ENCODE measurements at places on chromosomes 12 and 14.

GRCh38 chr12:93154096-93154728 lies 223.5 kb upstream of the NUDT4 start:
- DNase-seq = no peak

DNA sequence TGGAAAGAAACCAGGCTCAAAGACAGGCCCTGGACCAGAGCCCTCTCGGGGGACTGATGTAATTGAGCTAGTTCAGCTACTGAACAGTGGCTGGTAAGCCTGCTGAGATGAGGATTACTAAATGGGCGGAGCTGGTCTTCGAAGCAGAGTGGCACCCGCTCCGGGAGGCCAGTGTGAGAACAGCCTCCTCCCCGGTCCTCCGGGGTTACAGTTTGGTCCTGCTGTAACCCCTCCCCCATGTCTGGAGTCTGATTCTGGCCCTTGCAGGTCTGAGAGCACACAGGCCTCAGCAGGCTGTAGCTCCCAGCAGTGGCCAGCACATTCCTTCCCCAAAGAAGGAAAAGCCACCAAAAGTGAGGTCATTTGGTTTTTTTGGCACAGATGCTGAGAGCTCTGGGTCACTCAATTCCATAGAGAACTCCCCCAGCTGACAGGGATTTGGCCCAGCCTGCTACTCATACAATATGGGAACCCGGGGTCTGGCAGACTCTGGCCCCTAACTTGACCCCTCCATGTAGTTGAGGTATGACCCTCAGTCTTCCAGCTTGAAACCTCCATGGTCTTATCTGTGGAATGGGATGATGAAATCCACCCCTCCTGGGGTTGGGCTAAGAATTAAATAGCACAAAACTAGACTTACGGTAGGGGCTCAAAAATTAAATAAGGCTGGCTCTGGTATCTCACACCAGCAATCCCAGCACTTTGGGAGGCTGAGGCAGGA lies 39.0 kb downstream of the ACTN1 start:
- DNase-seq = no peak

DNA sequence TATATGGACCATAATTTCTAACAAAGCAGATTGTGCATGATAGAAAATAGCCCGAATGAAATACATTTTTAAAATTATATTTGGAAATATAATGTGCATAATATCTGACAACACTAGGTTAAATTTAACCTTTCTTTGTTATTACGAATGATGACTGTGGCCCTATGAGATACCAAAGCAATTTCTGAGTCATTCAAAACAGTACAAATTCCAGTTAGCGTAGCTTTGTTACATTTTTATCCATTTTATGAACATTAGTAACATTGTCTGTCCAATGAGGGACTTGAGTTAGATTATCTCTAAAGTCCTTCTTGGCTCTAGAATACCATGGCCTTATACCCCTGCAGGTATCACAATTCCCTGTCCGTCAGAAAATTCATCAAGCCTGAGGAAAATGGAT lies 39.0 kb upstream of the REP15 start:
- DNase-seq = no peak

DNA sequence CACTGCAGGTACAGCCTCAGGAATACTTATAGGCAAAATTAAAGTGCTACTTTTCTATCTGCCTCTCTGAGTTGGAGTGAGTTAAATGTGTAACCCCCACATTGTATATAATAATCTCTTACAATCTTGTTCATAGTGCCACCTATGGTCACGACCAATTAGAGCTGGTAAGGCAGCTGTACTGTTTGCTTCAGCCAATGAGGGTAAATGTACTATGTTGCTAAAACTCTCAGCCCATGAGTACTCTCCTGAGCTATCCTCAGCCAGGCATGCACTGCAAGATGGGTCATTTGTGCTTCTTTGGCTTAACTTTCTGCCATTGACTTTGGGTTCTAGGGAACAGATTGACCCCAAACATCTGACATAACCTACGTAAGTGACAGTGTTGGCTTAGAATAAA lies 15.0 kb upstream of the MDM2 start:
- no peak for DNase-seq

GRCh38 chr12:62917926-62918325 lies 17.0 kb downstream of the PPM1H start:
- DNase-seq = no peak

GRCh38 chr14:78425330-78425729 lies 255.2 kb downstream of the NRXN3 start:
- no peak for DNase-seq

DNA sequence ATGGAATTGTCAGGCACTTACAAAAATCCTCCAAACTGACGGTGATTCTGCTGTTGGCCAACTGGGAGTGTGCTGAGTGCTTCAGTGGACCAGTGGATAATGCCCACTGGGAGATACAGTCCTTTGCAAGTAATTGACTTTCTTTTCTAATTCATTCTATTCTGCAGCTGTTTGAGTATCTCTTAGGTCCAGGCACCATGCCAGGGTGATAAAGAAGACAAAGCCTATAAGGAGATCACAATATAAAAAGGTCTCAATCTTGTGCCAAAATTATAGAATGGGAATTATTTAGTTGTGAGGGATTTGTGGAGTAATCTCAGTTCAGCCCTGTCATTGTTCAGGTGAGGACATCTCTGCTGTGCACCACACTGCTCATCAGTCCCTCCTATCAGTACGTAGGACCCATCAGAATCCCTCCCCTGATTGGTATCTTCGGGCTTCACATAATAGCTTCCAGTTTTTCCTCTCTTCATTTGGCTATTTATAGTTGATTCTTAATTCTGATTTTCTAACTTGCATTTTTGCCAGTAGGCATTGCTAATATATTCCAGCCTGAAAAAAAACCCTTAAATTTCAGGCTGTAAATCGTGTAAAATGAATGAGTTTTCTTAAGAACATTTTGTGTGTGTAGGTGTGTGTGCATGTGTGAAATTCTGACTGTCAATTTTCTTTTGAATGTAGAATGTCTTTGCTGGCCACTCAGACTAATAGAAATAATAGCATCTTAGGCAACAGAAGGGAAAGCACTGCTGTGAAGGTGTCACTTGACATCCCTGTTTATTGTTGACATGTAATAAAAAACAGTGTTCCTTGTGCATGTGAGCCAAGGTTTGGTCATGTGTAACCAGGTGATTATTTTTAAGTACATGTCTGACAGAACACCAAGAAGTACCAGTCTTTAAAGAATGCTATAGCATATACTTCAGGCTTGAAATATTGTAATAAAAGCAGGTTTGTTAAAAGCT lies 457.6 kb upstream of the RGS6 start:
- DNase-seq = no peak

GRCh38 chr12:89183985-89184435 lies 168.3 kb downstream of the DUSP6 start:
- no peak for DNase-seq

GRCh38 chr12:96015672-96016071 lies 19.5 kb upstream of the HAL start:
- no peak for DNase-seq

- no peak for DNase-seq
These were observed 50.7 kb downstream of the DIP2B start for GRCh38 chr12:50555471-50555885.

- DNase-seq = no peak
These were observed 30.2 kb downstream of the CLMN start for GRCh38 chr14:95289323-95290010.

GRCh38 chr14:86777963-86778602 lies 1214.9 kb downstream of the GALC start:
- DNase-seq = no peak

DNA sequence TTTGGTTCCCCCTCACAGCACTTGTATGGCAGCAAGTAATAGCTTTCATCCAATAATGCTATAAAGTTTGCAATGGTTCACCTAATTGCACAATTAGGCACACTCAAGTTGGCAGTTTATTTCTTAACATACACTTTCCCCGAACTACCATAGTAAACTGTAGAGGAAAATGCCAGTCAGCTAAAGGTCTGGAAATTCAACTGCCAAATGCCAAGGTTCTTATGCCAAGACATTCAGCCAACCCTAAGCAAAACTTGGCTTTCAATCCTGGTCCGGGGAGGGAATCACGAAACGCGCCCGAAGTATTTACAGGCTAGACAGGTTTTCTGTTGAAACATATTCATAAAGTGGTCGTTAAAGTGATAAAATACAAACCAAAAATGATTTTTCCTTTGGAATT lies 1512.4 kb upstream of the FLRT2 start:
- no peak for DNase-seq

DNA sequence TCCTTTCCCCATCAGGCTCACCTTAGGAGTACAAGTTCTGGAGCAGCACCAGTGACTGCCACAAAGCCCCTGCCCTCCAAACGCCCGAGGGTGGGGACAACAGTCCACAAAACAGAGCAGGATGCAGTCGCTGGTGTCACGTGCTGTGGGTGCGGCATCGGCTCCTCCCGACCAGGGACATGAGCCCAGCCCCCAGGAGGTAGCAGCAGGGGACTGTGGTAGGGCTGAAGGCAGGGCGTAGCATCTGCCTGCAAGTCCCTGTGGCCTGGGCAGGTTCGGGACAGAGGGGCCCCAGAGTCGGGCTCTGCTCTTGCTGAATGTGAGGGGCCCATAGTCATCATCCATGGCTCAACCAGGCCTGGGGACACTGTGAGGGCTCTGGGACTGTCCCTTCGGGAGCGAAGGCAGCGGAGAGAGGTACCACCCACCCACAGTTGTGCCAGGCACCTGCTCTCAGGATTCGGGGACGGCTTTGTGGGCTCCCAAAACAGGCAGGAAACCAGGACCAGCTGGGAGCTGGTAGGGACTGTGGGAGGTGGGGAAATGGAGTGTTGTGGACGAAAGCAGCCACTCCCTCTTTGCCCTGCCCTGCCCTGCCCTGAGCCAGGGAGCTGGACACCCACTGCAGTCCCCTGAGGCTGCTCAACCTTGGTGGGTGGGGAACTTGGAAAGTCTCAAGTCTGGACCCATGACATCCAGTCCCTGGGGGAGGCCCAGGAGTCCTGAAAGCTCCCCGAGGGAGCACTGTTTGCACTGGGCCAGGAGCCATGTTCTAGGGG lies 30.7 kb downstream of the FBRSL1 start:
- no peak for DNase-seq

GRCh38 chr14:34797747-34798583 lies 77.2 kb downstream of the BAZ1A start:
- DNase-seq = no peak

DNA sequence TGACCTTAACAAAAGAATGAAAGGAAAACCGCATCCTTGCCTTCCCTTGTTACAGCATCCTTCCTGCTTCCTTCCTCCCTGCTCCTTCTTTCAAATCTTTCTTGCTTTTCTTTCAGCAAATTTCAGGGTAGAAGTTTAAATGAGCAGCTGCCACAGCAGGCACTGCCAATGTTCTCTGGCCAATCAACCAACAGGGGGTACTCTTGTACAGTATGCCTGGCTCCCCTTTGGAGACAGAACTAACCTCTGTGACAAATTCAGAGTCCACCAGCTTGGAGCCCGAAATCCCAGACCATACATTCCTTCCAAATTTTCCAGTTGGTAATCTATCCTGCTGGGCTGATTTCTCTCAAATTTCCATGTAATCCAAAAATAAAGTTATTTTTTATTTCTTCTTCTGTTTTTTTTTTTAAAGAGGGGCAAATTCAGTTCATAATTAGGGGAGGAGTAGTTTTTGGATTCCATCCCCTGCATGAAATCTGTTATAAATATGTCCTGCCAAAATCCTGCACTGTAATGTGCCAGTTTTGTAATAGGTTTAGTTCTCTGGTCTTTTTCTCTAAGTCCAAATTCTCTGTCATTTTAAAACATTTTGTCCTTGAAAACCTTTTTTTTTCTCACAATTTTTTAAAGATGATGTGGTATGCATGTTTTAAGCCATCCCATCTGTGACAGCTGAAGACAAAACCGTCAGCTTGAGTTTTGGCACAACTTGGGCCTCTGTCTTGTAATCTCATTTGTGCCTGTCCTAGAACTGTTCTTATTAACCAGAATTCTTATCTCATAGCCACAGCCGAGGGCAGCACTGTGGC lies 610.0 kb upstream of the LMO3 start:
- DNase-seq = no peak

DNA sequence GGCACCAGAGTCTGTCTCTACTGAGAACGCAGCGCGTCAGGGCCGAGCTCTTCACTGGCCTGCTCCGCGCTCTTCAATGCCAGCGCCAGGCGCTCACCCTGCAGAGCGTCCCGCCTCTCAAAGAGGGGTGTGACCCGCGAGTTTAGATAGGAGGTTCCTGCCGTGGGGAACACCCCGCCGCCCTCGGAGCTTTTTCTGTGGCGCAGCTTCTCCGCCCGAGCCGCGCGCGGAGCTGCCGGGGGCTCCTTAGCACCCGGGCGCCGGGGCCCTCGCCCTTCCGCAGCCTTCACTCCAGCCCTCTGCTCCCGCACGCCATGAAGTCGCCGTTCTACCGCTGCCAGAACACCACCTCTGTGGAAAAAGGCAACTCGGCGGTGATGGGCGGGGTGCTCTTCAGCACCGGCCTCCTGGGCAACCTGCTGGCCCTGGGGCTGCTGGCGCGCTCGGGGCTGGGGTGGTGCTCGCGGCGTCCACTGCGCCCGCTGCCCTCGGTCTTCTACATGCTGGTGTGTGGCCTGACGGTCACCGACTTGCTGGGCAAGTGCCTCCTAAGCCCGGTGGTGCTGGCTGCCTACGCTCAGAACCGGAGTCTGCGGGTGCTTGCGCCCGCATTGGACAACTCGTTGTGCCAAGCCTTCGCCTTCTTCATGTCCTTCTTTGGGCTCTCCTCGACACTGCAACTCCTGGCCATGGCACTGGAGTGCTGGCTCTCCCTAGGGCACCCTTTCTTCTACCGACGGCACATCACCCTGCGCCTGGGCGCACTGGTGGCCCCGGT lies at the start of gene PTGDR:
TSS of gene PTGDR (plus strand) at position 198 of the 778 bp plus-strand sequence. CDS start at position 315, 117 bp downstream.
- DNase-seq = no peak

DNA sequence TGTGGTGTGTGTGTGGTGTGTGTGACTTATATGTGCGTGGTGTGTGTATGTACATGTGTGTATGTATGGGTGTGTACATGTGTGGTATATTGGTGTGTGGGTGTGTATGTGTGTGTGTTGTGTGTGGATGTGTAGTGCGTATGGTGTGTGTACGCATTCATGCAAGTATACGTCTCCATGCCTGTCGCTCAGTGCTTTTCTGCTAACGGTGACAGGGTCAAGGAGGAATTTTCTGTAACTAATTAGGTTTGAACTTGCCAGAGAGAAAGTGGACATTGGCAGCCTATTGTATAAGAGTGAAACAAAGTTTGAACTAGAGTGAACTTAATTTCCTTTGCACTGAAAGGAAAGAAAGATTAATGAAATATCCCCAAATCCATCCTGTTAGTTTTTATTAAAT lies 120.9 kb upstream of the GSC start:
- DNase-seq = no peak

DNA sequence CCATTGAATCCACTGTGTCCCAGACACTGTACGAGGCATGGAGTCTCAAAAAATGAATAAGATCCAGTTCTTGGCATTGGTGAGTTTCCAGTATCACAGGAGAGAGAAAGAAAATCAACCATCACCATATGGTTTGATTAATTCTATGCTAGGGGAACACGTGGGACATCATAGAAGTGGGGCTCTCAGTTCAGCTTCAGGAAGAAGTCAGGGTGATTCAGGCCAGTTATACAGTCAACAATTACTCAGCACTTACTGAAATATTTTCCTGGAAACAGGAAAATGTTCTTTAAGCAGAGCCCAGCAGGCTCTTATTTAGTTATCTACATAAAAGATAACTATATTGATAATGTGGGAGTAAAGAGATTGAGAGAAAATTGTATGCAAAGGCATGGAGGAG lies 407.2 kb downstream of the NOVA1 start:
- DNase-seq = no peak

GRCh38 chr12:3157581-3158323 lies 80.6 kb downstream of the TSPAN9 start:
- DNase-seq = no peak

Measured in stimulated activated CD4-positive, alpha-beta T cell treated with anti-CD3 and anti-CD28 coated beads, TNF-alpha, amount 100 ng/mL, for 1 hour (primary cell).